Mesendoderm (in vitro differentiated cells): ENCODE measurements at places on chromosomes 6 and 20.

DNA sequence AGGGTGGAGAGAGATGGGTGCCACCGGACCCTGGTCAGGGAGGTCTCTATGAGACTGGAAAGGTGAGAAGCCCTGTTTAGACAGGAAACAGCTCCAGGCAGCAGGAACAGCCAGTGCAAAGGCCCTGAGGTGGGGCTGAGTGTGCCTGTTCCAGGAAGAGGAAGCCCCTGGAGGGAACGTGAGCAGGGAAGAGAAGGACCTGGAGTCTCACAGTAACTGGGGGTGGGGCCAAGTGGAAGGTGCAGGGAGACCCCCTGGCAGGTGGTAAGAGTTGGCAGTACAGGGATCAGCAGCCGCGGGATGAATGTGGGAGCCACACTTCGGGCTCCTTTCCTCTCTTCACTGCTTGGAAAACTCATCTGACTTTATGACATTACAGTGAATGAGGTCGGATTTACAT, 43.8 kb upstream of the CST5 start:
- no peak for DNase-seq

GRCh38 chr6:166333172-166333995, 9.0 kb downstream of the SFT2D1 start:
- no peak for DNase-seq

DNA sequence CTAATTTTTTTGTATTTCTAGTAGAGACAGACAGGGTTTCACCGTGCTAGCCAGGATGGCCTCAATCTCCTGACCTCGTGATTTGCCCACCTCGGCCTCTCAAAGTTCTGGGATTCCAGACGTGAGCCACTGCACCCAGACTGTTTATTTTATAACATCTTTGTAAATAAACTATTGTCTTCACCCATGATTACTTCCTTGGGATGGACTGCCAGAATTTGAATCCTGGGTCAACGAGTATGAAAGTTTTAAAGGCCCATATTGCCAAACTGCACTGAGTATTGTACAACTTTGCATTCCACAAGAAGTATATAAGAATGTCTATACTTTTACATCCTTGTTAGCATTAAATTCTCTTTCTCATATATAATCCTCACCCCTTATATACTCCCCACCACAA, 38.6 kb downstream of the ZHX3 start:
- DNase-seq = no peak

DNA sequence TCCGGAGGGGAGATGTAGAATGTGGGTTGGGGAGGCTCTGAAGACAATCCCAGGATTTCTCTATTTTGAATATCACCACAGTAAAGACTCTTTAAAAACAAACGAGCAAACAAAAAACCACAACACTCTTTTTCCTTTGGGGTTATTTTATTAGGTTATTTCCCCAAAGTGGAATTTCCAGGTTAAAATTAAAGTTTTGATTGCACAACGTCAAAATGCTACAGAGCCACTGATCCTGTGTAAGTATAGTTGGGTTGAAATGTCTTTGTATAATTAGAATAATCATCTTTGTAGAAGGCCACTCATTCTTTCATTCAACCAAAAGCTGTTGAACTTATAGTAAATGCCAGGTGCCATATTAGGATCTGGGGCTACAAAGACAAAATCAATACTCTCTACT, 19.6 kb upstream of the PIM1 start:
- DNase-seq = no peak

GRCh38 chr6:166400181-166400580, 17.4 kb upstream of the MPC1 start:
- no peak for DNase-seq

GRCh38 chr20:3150908-3151307, 8.8 kb downstream of the FASTKD5 start:
- DNase-seq = no peak

GRCh38 chr6:52510213-52510562, 66.7 kb downstream of the TRAM2 start:
- DNase-seq = no peak

GRCh38 chr6:151349651-151350270, 41.6 kb downstream of the ZBTB2 start:
- no peak for DNase-seq

DNA sequence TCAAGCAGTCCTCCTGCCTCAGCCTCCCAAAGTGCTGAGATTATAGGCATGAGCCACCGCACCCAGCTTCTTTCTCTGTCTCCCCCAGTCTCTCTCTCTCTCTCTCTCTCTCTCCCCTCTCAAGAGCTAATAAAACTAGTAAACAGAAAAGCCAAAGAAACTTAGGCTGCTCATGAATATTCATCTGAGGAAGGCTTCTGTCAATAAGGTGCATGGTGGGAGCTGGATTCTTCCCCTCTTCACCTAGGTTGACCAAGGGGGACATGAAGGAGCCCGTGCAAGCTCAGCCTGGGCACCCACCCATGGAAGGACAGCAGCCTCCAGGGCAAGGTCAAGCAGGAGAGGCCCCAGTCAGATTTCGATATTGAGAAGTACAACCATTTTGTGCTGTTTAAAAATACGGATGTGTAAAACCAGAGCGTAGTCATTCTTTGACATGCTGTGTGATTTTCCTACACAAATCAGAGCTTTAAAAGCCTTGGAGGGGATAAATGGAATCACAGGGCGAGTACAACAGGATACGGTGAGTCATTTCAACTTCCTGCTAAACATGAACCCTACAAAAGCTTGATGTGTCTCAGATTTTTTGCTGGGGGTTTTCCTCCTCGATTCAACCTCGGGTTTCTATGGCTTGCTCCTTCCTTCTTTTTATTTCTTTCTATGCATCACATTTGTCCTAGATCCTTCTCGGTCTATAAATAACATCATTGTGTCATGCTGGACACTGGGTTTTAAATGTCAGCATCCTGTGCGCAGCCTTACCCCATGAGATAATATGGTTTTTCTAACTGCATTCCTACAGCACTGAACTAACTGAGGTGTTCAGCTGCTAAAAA, 368.9 kb upstream of the JARID2 start:
- peak; percentile 21 for DNase-seq

- DNase-seq = no peak
These were observed 4.2 kb downstream of the HLA-G start for GRCh38 chr6:29831776-29832175.

DNA sequence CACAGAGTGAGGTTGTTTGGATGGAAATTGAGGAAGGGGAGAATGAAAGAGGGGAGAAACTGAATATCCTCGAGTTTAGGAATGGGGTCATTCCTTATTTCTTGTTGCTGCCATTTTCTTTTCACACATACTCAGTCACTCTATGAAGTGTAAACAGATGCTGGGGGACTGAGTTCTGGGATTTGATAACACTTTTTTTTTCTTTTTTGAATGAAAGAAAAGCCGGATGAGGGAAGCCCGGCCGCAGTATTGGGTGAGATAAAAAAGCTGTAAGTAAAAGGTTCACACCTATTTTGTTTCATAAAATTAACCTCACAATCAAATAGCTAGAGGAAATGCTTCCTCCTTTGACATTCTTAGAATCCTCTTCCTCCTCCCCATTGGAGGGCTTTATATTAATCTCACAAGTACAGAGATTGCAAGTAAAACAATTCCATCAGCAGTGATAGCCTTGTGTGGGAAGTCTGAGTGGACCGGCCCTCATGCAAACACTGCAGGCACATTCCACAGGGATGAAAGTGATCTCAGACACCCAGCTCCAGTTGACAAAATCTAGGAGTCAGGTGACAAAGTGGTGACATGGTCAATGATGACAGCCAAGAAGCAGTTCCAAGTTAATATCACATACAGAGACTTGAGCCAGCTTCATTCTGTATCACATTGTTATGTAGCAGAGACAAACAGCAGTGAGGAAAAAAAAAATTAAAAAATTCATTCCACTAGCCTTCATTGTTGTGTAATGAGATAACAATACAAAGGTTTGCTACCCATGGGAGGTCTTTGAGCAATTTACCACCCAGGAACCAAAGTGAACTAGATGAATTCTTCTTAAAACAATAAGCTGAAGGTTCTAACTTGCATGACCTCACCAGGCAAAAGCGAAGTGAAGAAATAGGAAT, 391.1 kb upstream of the HSF2 start:
- DNase-seq = peak; percentile 92

GRCh38 chr6:143952947-143953701, 54.9 kb downstream of the PLAGL1 start:
- DNase-seq = no peak

- DNase-seq = no peak
These were observed 124.3 kb downstream of the CDKAL1 start for GRCh38 chr6:20658516-20658915.

GRCh38 chr6:157263881-157264397, 59.4 kb downstream of the TMEM242 start:
- DNase-seq = no peak

DNA sequence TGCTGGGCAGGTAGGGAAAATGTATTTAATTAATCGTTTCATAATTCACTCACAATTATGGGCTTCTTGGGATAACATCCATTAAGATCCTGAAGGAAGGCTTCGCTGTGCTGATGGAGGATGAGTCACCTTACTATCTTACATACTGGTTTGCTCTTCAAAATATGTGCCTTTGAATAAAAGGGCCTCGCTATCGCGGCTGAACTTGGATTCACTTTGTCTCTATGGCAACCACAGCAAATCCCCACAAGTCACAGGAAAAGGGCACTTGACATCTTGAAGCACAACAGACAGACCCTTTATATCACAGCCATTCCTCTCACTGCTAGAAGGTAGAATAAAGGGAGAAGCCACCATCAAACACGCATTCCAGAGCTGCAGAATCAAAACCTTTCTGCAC, 141.3 kb upstream of the MYLIP start:
- DNase-seq = peak; percentile 60

- DNase-seq = peak; percentile 47
These were observed 101.2 kb downstream of the NUS1 start for GRCh38 chr6:117776441-117776840.

GRCh38 chr6:132405143-132405915, 4.1 kb upstream of the MOXD1 start:
- DNase-seq = no peak

DNA sequence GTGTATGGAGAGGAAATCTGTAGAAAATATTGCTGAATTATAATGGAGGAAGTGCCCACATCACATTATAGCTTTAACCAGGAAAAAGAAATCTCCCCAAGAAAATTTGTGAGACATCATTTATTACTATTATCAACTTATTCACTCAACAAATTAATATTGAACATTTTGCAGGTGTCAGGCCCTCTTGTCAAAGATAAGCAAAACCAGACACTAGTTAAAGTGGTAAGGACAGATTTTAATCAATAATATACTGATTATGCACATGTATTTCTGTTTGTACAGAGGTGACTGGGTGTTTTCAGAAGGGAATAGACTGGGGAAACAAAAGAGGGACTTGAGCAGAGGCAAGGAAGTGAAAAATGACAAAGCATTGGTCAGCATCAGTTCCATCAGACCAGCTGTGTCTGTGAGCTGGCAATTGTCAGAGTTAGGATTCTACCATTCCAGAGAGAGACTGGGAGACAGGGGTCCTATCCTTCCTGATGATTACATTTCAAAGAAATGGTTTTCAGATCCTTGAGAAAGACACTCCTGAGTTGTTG, 519.2 kb downstream of the UTRN start:
- peak; percentile 15 for DNase-seq

DNA sequence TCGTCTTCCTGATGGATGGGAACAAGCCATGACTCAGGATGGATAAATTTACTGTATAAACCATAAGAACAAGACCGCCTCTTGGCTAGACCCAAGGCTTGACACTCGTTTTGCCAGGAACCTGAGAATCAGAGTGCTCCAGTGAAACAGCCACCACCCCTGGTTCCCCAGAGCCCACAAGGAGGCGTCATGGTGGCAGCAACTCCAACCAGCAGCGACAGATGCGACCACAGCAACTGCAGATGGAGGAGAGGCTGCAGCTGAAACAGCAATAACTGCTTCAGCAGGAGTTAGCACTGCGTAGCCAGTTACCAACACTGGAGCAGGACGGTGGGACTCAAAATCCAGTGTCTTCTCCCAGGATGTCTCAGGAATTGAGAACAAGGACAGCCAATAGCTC, 100.9 kb upstream of the SAMD5 start:
- peak; percentile 37 for DNase-seq

- DNase-seq = no peak
These were observed 15.2 kb upstream of the SLC17A5 start for GRCh38 chr6:73669005-73669404.

DNA sequence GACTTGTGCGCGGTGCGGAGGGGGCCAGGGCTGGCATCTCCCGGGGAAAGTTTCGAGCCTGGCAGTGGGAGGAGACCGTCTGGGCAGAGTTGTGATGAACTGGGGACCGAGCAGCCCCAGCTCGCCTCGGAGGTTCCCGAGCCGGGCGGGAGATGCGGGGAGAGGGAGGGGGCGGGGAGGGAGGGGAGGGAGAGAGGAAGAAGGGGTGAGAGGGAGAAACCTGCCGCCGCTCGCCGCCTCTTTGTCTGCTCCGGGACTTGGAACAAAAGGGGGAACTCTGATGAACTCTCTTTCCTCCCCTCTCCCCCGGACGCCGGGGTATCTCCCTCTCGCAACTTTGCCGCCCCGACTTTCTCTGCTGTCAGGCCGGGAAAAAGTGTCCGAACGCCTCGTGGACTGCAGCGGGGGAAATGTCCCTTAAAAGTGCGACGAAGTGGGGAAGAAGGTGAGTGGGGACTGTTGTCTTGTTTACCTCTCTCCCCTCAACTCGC, 72.7 kb downstream of the SOX4 start:
- peak; percentile 88 for DNase-seq

DNA sequence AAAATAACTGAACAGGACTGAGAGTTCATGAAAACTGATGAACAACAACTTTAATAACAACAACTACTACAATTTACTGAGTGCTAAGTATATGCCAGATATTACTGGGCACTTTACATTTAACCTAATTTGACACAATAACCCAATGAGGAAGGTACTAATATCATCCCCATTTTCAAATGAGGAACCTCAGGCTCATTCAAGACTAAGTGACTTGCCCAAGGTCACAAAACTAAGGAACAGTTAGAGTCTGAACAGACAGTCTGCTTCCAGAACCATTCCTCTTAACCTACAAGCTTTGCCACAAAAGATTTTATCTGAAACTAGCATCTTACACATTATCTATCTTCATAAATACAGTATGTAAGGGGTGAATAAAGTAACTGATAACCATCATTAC, 10.6 kb upstream of the NDRG3 start:
- DNase-seq = no peak
